ENCODE measurements at places on chromosomes 6 and 20.

GRCh38 chr6:163170294-163170883, 244.1 kb upstream of the QKI start:
- peak; percentile 49 for DNase-seq

- peak; percentile 65 for DNase-seq
These were observed 391.4 kb upstream of the CITED2 start for GRCh38 chr6:139765825-139766285.

- no peak for DNase-seq
These were observed 1378.6 kb upstream of the DEFB115 start for GRCh38 chr20:29878777-29879442.

DNA sequence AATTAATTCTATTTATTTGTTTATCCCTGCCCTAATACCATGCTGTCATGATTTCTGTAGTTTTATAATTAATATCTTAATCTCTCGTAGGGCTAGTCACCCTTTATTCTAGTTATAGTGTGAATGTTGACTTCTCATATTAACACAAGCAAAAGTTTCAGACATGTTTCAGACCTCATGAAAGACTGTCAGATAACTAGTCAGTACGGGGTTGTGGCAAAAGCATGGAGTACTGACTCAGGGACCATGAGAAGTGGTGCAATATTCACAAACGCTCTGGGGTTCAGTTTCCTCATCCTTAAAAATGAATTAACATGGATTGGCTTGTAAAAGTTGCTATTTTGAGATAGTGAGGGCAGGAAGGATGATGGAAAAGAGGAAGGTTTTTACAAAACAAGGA, 148.9 kb downstream of the TMEM200A start:
- DNase-seq = no peak

DNA sequence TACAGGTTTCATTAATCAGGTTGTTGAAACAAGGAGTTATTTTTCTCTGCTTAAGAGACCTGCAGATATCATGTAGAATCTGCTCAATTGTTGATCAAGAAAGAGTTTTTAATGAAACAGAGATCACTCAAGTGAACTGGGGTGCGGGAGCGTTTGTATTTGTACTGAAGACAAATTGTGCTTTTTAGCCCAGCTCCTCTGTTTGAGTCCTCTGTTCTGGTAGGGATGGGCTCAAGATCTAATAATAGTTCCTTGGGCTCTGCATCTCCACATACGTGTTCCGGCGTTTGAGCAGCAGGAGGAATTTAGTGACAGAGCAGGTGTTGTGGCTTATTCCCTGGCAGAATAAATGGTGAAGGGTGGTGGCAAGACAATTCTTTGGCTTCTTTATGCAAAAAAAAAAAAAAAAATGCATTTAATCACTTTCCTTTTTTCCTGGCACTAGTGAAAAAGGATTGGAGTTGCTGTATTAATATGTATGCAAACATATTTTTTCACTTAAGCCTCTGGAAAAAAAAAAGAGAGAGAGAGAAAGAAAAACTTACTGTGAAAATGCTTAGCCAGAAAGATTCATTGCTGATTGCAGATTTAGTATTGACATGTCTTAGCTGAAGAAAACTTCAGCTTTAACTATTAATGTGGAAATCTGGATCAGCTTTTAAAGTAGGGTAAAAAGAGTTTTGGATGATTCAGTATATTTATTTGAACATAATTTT, 4.0 kb downstream of the CITED2 start:
- peak; percentile 72 for DNase-seq

- peak; percentile 49 for DNase-seq
These were observed 173.4 kb downstream of the PLCB1 start for GRCh38 chr20:8305449-8305978.

GRCh38 chr6:146065690-146066089, 36.8 kb downstream of the GRM1 start:
- no peak for DNase-seq

GRCh38 chr6:14265049-14266021, 147.8 kb downstream of the CD83 start:
- DNase-seq = no peak

DNA sequence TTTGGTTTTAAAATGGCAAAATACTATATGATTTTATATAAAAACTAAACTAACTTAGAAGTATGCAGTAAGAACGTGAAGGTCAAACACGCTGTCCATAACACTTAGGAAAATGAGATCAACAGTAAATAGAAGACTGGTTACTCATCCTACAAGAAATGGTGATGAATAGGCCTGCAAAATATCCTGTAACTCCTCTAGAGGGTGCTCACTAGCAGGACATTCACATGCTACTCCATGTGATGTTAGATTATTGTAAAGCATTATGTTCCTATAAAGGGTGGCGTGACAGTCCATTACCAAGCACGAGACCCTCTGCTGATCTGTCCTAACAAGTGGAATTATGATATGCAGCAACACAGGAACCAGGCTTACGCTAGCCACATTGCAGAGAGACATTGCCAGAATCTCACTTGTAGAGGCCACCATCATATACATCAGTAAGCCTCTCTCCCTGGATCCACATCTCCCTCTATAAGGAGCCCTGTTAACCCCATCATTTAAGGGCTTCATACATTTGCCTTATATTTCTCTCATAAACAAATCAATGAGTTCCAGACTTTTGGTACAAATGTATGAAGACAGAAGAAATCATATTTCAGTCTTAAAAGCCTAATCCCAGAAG, 18.0 kb upstream of the DEFB129 start:
- DNase-seq = peak; percentile 49

All from erythroblast (primary cell).